CD4-positive, alpha-beta T cell treated with Interleukin-1 beta for 1 hour (primary cell): ENCODE measurements at places on chromosomes 1 and 21.
A peak's percentile ranks its signal among the peaks of the same experiment; 100 is the strongest.

- DNase-seq, result no peak
These were observed 41.5 kb upstream of the HAO2 start for GRCh38 chr1:119327094-119327449.

DNA sequence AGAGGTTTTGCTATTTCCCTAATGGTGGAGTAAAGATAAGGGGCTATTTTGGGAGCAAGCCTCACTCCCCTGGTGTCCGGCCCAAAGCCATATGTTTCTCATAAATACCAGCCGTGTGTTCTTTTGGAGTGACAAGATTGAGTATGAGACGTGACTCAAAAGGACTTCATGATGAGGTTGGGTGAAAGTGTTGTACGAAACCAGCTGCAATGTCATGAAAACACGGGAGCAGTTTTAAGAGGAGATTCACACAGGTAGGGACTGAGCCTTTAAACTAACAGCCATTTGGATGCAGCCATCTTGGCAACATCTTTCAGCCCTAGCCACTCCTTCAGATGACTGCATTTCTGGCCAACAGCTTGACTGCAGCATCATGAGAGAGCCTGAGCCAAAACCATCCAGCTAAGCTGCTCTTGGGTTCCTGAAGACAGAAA is 532.3 kb upstream of the USP24 start:
- no peak for DNase-seq

DNA sequence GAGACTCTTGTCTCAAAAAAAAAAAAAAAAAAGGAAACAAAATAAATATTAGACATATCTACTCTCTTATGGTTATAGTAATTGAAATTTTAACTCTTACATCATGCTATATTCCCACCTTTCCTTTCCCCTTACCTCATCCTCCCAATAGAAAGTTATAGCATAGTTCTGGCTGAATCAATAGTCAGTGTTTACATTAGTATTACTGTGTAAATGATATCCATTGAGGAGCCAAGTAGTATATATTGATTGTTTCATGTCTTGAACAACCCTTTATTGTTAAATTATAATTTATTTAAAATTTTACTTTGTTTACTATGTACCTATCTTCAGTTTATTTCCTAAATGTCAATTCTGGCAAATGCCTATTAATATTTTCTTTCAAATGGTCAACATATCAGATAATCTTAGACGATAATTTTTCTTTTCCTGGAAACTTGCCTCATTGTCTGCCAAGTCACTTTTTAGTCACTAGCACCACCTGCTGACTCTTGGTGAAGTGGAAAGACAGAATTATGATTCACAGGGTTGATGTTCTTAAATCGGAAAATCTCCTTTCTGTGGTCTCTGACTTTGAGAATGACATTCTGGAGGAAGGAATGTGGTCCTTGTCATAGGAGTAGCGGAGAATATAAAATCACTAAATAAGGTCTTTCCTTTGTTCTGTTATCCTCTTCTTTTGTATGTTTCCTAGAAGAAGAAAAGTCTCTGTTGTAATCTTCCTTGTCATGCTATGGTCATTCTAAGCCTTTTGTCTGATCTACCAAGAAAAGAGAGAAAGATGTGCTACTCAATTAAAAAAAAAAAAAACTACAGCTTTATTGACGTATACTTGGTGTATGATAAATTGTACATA is 8.6 kb downstream of the HJV start:
- peak; percentile 81 for DNase-seq

GRCh38 chr1:163195728-163196448 is 6.8 kb downstream of the RGS5 start:
- DNase-seq, result no peak

GRCh38 chr1:151059109-151060006 is at the start of gene CDC42SE1:
Gene CDC42SE1 (minus strand): TSS chr1:151059622. CDS start chr1:151055730, 3,892 bp downstream.
- peak; percentile 90 for DNase-seq

GRCh38 chr1:204196068-204196795 is at the start of gene KISS1:
Gene KISS1 (minus strand): TSS chr1:204196491. CDS start chr1:204192876, 3,615 bp downstream.
- DNase-seq, result no peak

- DNase-seq, result peak; percentile 42
These were observed 800 bp upstream of the MMP23B start for GRCh38 chr1:1630965-1631781.

DNA sequence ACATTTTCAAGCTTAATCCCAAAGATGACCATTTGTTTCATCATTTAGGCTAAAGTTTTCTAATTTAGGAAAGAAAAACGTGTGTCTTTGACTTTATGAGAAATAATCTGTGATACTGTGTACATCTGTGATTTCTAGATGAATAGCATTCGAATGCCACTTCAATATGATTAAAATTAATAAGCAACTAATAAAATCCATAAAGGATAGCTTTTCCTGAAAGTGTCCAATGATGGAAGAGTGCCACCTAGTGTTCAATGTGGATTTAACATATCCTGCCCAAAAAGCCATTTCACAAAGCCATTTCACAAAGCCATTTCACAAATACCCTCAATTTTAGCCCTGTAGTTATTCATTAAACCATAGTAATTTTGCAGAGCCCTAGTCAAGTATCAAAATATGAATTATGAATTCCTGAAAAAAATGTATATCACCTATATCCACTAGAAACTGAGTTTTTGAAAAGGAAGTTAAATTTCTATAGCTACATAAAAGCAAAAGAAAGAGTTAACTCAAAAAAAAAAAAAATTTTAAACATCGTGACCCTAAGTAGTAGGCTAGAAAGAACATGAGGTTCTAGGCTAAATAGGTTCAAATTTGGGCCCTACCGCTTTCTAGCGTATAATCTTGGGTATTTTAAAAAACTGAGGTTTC is 19.1 kb downstream of the NME7 start:
- DNase-seq, result peak; percentile 70

DNA sequence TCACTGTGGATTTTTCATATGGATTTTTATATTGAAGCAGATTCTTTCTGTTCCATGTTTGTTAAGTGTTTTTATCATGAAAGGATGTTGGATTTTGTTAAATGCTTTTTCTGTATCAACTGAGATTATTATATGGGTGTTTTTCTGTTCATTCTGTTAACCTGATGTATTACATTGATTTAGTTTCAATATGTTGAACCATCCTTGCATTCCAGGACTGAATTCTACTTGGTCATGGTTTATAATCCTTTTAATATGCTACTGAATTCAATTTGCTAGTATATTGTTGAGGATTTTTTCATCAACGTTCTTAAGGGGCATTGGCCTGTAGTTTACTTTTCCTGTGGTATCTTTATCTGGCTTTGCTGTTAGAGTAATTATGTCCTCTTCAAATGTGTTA is 55.8 kb downstream of the CCDC30 start:
- no peak for DNase-seq

DNA sequence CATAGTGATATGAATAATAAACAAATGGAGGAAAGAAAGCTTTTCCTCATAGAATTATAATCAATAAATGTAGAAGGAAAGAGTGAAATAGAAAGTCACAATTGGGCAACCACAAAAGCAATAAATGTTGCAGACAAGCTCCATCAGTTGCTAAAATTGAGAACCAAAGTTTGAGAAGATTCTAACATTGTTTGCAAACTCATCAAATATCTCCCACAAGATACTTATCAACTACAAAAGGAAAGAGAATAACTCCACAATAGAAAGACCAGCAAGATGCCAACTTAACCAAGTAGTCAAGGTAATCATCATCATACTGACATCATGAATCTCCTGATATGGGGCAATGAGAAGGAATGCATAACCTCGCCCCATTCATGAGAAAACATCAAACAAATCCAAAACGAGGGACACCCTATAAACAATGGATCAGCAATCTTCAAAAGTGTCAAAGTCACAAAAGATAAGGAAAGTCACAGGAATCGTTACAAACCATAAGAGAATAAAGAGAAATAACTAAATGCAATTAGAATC is 16.4 kb downstream of the EIF4G3 start:
- DNase-seq, result no peak

DNA sequence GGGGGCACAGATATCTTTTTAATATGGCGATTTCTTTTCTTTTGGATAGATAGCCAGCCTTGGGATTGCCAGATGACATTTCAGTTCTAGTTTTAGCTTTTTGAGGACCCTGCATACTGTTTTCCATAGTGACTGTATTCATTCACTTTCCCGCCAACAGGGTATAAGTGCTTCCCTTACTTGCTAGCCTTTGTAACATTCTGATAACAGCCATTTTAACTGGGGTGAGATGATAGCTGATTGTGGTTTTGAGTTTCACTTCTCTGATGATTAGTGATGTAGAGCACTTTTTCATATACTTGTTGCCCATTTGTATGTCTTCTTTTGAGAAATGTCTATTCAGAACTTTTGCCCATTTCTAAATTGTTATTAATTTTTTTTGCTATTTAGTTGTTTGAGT is 151.9 kb downstream of the NTPCR start:
- DNase-seq, result no peak
